K562 (cell line): ENCODE measurements at places on chromosomes 5 and 9. TPM values are rescaled to one million over a fixed set of nuclear protein-coding genes. Genes with fewer than 3 reads are reported as not detected.

- H3K4me3 ChIP-seq, result no peak overlapping the region
- DNase-seq, result no peak
- H3K4me1 ChIP-seq, result peaks cover 15% of the 10 kb centered on the region; the same call in 1 of the 2 replicates
- no peaks in the 10 kb centered on the region for H3K36me3 ChIP-seq
- H3K27me3 ChIP-seq, result no peaks in the 10 kb centered on the region
- no peak overlapping the region for H3K27ac ChIP-seq
Observed at GRCh38 chr5:172866802-172867748, 33.0 kb downstream of the ERGIC1 start.

- no peak for DNase-seq
- peaks cover 18% of the 10 kb centered on the region for H3K4me1 ChIP-seq
- no peak overlapping the region for H3K4me3 ChIP-seq
- H3K27ac ChIP-seq, result no peak overlapping the region
- H3K36me3 ChIP-seq, result peaks cover 54% of the 10 kb centered on the region
Observed at GRCh38 chr5:154830596-154830995, 19.8 kb downstream of the FAXDC2 start.

Gene IRGM
- not detected in 2 replicates for total RNA-seq

- H3K27ac ChIP-seq, result no peak overlapping the region
- H3K4me1 ChIP-seq, result no peaks in the 10 kb centered on the region
- H3K4me3 ChIP-seq, result no peak overlapping the region
Observed at GRCh38 chr5:6084376-6084775, 294.0 kb downstream of the MED10 start.

GRCh38 chr9:687034-687785 is 154.3 kb upstream of the DMRT1 start:
- no peak overlapping the region for H3K27ac ChIP-seq
- no peaks in the 10 kb centered on the region for H3K36me3 ChIP-seq
- H3K27me3 ChIP-seq, result no peaks in the 10 kb centered on the region

DNA sequence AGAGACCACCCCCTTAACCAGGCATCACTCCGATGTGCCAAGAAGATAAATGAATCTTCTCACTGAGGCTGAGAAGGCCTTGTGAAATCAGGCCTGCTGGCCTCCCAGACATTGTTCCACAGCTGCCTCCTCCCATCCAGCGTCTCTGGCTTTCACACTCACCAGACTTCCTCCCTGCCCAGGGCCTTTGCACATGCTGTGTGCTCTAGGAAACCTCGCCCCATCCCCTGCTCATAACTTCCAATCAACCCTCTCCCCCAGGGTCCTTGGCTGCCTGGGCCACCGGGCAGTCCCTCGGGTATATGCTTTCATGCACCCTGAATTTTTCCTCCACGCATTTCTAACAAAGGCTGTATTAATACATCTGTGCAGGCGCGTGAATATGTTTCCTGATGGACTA is 58.4 kb downstream of the DUSP1 start:
- H3K27ac ChIP-seq, result no peak overlapping the region
- H3K4me1 ChIP-seq, result peaks cover 5% of the 10 kb centered on the region; the same call in 1 of the 3 replicates
- H3K36me3 ChIP-seq, result no peaks in the 10 kb centered on the region
- no peaks in the 10 kb centered on the region; the same call in 2 of the 3 replicates for H3K27me3 ChIP-seq
- DNase-seq, result no peak
- H3K4me3 ChIP-seq, result no peak overlapping the region
